NCI-H446 (cell line): ENCODE measurements at places on chromosomes 5 and 9.
A peak's percentile ranks its signal among the peaks of the same experiment; 100 is the strongest.

DNA sequence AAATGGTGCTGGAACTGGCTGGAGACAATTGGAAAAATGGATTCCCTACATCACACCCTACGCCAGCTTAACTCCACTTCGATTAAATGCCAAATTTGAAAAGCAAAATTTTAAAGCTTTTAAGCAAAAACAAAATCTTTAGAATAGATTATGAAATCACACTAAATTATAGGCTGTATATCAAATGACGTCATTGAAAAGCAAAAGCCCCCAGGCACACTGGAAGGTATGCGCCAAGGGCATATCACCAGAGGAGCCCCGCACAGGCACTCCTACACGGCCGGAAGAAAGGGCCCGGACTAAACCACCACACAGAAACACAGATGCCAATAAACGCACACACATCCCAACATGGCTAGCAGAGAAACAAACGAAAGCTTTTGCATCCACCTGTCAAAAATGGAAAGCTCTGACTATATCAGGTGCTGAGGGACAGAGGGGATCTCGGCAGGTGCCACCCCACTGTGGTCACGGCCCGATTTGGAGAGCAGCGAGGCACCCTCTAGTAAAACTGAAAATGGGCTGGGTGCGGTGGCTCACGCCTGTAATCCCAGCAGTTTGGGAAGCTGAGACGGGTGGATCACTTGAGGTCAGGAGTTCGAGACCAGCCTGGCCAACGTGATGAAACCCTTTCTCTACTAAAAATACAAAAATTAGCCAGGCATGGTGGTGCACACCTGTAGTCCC lies 17.0 kb upstream of the MXD3 start:
- DNase-seq = no peak

DNA sequence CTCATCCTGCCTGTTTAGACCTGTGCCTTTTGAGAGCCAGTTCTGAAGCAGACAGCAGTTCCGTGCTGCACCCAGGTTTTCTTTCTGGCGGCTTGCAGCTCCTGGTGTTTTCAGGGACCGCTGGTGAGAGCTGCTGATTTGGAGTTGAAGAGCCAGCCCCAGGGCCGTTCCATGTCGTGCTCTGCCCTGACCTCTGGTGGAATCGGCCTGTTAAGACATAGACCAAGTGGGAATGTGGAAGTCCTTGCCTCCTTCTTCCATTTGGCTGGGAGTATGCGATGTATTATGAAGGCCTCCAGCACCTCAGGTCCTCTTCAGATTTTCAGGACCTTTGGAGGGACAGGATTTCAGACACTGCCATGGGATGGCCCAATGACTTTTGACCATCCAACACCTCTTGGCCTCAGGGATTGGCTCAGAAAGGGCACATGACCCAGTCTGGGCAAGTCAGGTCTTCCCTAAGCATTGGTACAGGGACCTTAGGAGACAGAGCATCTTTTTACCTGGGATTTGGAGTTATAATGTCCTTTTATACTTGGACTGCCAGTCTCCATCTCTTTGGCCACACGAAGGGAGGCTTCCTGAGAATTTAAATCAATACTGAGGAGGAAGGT lies 136.1 kb upstream of the CLINT1 start:
- peak; percentile 76 for DNase-seq

GRCh38 chr9:5896863-5897262 lies 6.2 kb downstream of the MLANA start:
- no peak for DNase-seq

GRCh38 chr5:50792843-50793242 lies 126.4 kb downstream of the PARP8 start:
- DNase-seq = no peak

DNA sequence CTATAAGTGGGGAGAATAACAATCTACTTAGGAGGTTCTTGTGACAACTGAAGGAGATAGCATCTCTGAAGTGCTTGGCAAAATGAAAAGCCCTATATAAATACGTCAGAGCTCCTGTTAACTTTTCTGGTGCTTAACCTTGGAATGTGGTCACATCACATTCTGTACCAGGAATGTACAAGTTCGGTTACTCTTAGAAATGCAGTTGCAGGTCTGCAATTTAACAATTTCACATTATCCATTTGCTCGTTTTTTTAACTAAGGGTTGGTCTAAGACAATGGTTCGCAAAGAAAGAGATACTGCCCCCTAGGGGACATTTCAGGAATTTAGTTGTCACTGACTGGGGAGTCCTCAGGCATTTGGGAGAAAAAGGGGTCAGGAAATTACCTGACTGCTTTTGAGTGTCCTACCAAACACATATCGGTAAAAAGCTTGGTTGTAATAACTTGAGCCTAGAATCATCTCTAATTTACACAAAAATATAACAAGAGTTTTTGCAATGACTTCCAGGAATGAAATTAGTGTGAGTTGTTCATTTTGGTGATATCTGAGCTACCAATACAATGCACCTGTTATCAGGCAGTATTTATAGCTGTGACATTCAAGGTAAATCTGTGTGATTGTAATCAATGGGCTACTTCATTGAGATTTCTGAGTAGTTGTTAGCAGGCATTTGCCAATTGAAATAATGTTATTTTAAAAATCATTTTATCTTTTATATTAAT lies 5.4 kb upstream of the HBEGF start:
- DNase-seq = peak; percentile 61

- DNase-seq = no peak
Measured at GRCh38 chr5:43268188-43268820, 44.9 kb downstream of the HMGCS1 start.

DNA sequence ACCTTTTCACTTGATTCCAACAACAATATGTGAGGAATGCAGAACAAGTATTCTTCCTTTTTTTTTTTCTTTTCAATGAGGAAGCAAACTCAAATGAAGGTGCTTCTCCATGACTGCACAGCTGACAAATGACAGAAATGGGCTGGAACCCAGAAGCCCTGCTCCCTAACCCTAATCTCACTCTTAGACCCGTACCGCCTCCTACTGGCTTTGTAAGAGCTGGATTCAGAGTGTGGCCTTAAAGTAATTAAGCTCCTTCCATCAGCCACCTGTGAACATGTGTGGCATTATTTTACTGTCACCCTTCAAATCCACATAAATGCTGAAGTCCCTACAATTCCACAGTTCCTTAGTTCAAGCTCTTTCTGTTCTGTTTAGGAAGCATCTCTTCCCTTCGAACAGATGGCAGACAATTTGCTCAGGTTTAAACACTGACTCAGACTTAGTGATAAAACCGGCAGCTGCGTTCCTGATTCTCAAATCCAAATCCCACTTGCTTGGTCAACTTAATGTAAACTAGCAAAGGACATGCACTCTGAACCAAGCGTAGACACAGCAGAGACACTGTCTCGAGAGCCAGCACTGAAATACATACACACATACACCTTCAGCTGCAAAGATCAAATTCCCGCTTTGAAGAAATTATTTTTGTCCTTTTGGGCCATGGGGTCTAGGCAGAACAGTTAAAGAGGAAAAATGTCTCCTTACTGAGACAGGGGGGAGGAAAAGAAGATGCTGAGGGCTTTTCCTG lies 316.7 kb upstream of the TLE4 start:
- DNase-seq = no peak
